Kidney (tissue), 22 donors: ENCODE measurements at places on chromosomes 5 and 9.

DNA sequence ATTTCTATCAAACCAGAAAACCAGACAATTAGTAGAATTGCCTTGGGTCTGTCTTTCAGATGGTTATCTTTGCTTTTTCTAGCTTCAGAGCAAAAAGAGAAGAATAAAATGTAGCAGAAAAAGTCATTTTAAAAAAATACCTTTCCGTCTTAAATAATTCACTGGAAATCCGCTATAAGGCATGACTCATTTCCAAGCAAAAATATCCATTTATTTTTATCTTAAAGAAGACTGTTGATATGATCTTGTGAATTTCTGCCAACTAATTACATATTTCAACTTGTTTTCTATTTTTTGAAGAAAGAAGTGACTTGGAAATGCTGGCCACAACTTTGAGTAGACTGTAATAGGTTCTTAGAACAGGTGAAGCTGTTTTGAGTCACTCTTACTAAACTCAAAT lies 83.7 kb downstream of the VCAN start:
- no peak for DNase-seq

DNA sequence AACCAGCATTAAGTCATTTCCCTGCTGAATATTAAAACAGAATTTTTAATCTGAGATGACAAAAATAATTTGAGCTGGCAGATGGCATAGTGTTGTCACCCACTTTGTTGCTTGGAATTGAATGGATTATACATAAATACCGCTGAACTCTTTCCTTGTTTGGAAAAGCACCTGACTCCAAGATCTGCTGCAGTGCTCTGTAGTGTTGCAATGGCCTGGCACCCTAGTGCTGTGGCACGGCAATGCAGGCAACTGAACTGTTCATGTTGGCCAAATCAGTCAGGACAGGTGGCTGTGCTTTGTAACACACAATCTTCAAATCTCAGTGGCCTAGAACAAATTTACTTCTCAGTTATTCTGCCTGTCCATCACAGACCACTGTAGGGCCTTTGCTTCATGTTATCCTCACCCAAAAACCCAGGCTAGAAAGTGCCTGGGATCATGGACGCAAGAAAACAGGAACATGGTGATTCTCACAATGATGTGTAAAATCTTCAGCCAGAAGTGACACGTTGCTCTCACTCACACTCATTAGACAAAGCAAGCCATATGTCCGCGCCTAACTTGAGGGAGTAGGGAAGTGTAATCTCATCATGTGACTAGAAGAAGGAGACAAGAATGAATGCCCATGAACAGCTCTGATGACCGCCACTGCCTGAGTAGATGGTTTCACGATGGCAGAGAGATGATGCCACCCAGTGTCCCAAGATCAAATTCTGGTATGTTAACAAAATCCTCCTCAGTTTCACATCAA lies 191.9 kb upstream of the PUM3 start:
- no peak for DNase-seq

DNA sequence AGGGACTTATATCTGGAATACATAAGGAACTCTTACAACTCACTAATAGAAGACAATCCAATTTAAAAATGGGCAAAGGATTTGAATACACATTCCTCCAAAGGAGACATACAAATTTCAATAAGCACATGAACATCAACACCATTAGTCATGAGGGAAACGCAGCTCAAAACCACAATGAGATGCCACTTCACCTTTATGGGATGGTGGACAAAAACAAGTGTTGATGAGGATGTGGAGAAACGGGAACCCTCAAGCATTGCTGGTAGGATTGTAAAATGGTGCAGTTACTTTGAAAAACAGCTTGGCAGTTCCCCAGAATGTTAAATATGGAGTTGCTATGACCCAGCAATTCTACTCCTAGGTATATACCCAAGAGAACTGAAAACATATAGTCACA lies 72.7 kb upstream of the IER5L start:
- DNase-seq: no peak

- DNase-seq: peak; percentile 76
Measured at GRCh38 chr5:38563624-38564023, 7.2 kb upstream of the LIFR start.

- no peak for DNase-seq
Measured at GRCh38 chr5:10556289-10556807, 7.5 kb upstream of the ANKRD33B start.

DNA sequence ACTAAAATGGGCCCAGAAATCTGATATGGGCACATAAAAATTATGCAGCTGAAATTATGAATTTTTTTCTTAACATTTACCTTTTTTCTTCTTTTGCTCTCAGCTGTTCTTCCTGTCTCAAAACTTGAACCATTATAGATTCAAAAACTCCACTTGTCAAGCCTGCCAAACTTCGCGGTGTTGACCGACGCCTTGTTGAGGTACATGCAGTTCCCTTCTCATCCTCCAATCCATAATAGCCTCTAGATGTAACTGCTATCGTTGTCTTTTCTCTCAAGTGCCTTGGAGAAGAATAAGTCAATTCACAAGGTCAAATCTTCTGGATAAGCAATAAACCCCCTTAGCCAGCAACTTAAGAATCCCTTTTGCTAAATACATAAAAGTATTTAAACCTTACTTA lies 27.2 kb downstream of the RANBP6 start:
- no peak for DNase-seq

GRCh38 chr5:41795125-41795524 lies 75.1 kb downstream of the OXCT1 start:
- DNase-seq: no peak

DNA sequence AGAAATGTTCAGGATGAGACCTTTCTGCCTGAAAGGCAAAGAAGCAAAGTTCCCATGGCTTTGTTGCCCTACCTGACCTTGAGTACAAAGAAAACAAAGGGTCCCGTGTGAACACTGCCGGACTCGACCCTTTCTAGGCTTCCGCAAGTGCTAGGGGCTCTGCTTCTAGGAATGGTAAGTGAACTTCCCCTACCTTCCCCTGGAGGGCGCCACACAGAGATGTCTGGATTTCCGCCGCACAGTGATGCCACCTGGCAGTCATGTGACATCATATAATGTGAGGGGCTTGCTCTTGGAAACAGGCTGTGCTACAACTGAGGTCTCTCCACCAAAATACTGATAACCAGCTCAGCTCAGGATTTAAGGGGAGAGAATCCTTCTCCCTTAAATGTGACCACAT lies 56.6 kb downstream of the HSD17B3 start:
- no peak for DNase-seq

DNA sequence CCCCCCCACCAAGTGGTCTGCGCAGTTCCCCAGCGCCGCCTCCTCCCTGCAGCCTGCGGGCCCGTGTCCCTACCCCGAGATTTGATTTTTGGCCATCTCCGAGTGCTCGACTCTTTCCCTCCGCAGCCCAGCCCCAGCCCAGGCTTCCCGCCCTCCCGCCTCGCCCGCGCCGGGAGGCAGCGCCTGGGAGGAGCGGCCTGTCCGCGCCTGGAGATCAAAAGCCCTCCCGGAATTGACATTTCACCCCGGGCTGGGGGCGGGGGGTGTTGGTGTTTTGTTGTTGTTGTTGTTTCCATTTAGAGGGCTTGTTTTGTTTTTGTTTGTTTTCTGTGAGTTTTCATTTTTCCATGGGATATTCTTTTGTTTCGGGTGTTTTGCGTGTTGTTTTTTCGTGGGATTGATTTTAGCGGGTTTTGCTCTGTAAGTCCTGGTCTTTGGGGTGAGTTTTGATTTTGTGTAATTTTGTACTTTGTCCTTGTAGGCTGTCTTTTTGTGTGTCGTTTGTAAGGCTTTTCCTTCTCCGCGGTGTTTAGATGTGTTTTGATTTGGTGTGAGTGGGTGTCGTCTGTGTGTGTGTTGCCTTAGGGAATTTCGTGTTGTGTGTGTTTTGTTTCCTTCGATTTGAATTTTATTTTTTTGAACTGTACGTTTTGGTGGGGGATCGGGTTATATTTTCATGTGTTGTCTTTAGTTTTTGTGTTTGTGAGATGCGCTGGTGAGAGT lies 1.7 kb upstream of the PAX5 start:
- DNase-seq: peak; percentile 52

DNA sequence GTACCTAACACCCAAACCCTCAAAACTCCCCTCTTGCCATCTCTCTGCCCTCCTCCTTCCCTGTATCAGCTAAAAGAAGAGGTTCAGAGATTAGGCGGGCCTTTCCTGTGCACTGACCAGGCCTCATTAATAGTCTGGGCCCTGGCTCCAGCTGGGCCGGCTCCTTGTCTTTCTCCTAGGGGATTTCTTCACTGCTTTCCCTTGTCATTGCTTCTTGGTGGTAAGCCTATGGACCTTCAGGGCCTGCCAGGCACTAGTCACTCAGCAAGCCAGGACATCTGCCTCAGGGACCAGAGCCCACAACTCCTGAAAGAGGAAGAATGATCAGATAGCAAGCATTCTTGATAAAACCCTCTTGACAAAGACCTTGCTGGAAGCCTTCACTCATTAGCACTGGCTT lies 50.9 kb downstream of the MRRF start:
- DNase-seq: no peak

DNA sequence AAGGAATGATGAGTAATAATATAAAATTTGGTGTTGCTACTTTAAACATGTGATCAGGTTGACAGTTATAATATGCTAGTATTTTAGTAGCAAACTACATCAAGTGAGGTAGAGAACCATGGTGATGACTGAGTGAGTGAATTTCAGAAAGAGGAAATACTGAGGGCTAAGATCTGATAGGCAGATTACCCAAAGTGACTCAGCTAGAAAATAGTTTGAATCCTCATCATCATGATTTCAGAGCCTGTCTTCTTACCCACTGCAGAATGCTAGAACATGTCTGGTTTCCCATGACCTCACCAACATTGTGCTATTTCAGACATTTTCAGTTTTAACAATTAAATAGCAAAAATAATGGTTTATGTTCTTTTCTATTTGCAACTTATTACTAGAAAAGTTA lies 602.1 kb downstream of the TAF11L14 start:
- no peak for DNase-seq

DNA sequence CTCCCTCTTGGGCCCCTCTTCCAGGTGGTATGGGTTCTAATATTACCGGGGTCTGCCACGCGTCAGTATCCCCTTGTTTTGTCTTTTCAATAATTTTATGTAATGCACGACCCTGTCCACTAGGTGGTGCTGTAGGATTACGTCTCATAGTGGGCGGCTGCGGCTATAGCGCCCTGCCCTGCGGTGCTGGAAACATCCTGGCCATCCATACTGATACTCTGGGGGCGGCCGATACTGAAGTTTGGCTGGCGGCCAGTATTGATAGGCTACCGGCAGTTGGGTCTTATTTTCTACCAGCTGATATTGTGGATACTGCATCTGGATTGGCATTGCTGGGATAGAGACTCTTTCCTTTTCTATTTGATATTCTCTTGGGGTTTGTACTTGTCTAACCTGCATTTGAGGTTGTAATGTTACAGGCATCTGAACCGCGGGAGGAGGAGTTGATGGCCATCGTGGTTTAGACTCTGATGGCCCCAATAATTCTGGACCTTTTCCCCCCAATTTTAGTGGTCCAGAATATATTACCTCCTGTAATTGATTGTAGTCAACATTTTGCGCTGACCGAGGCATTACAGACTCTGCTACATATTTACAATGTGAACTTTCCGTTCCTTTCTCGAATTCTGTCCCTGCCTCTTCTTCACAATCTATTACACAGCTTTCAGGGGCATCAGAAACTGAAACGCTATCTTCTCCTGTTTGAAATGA lies 3.3 kb upstream of the TMEM141 start:
- DNase-seq: peak; percentile 69

GRCh38 chr5:64831996-64832395 lies 63.3 kb downstream of the CWC27 start:
- no peak for DNase-seq

GRCh38 chr9:137149942-137150616 lies 11.1 kb downstream of the GRIN1 start:
- no peak for DNase-seq

DNA sequence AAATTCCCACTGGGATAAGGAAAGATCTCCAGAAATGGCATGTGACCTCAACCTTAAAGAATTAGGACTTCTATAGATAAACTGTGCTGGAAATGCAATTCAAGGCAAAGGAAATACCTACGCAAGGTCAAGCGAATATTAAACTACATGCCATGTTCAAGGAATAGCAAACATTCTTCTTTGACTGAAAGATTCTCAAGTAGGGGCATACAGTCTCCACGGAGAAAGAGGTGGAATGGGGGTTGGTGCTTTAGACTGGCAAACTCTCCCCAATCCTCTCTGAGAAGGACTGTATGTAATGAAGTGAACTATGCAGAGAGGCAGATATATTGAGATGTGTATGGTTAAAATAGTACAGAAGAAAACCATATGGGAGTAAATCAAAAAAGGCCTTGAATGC lies 6.1 kb downstream of the RICTOR start:
- DNase-seq: no peak

DNA sequence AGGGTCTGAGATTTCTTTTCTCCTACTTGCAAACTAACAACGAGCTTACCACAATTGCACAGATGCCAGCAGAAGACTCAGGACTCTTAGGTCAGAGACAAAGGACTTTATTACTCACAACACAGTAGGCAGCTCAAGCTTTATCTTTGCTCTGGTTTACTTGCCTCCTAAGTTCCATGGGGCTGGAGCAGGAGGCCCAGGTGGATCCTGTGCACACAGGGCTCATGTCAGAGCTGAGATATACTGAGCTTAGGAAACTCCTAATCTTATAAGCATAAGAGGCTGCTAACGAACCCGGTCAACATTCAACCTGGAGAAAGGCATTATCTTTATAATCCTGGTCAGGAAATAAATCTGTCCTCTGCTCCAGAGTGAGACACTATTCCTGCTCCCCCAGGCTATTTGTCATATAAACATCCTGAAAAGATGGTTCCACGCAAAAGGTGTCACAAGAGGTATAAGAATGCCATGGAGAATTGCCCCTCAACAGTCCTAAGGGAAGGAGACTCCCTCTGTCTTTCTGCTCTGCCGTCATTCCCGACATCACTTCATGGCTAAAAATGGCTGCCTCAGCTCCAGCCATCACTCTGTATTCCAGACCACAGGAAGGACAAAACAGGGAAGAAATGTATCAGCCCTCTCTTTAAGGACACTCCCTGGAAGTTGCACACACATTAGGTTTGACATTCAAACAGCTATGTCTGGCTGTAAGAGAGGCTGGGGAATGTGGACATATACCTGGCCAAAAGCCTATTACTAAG lies 16.2 kb downstream of the DUSP1 start:
- DNase-seq: no peak

GRCh38 chr9:109908459-109909390 lies 128.7 kb downstream of the PALM2AKAP2 start:
- no peak for DNase-seq

DNA sequence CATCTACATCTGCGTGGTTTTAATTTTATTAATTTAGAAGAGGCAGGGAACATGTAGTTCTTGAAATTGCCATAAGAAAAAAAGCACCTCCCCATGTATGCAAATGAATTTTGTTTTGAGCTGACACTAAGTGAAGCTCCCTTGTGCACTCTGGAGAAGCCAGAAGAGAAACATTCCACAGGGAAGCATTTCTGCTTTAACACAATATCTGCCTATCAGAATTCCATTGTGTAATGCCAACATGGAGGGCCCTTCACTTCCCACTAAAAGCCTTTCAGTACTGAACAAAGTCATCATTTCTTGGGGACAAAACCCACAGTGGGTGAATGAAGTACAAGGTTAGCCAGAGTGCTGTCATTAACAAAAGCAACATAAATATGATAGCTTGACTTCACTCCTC lies 59.7 kb downstream of the PRELID2 start:
- no peak for DNase-seq

GRCh38 chr5:9924614-9925013 lies 294.5 kb upstream of the TAS2R1 start:
- no peak for DNase-seq
